ENCODE measurements at places on chromosomes 1 and 21. TPM values are rescaled to one million over a fixed set of nuclear protein-coding genes. Genes with fewer than 3 reads are reported as not detected.

- H3K27me3 ChIP-seq: no peaks in the 10 kb centered on the region
- H3K36me3 ChIP-seq: peaks cover 6% of the 10 kb centered on the region
- H3K27ac ChIP-seq: peak overlapping the region; percentile 76
Observed at GRCh38 chr21:16308269-16308668, 578.5 kb downstream of the USP25 start.

DNA sequence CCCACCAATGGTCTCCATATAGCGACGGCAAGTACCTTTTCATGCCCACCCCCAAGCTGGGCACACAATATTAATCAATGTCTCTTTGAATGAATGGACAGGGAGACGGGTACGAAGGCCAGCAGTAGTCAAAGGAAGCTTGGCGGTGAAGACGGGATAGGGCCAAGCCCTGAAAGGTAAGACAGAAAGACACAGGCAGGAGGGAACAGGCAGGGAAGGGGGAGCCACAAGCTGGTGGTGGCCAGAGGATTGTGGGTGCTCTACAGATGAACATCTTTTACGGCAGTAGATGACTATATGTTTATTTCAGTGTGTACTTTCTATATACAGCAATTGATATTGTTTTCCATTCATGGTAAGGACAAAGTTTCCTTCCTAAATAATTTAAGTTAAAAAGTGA is 16.3 kb downstream of the CAPZB start:
- peaks cover 47% of the 10 kb centered on the region for H3K4me1 ChIP-seq
- H3K27ac ChIP-seq: peak overlapping the region; percentile 68
- no peaks in the 10 kb centered on the region for H3K27me3 ChIP-seq
- peaks cover 8% of the 10 kb centered on the region for H3K36me3 ChIP-seq

DNA sequence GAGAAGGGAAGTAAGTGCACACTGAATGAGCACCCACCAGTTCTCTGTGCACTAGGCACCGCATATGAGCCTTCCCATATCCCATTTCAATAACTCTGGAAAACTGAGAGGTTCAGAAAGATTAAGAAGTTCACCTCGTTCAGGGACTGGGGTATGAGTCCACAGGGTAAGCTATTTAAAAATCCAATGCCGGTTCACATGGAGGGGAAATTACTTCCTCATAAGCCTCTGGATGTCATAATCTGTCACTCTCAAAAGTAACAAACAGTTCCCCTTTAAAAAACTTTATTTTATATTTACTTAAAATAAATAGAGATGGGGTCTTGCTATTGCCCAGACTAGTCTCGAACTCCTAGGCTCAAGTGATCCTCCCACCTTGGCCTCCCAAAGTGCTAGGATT is 1.9 kb downstream of the OR2B11 start:
- peaks cover 20% of the 10 kb centered on the region for H3K27me3 ChIP-seq
- no peaks in the 10 kb centered on the region for H3K36me3 ChIP-seq
- H3K4me3 ChIP-seq: no peak overlapping the region
- no peak for DNase-seq
- no peak overlapping the region for H3K27ac ChIP-seq
- no peaks in the 10 kb centered on the region for H3K4me1 ChIP-seq

- peaks cover 63% of the 10 kb centered on the region for H3K4me1 ChIP-seq
- H3K36me3 ChIP-seq: no peaks in the 10 kb centered on the region
- no peak for DNase-seq
Observed at GRCh38 chr1:8370905-8371315, 53.0 kb downstream of the SLC45A1 start.

GRCh38 chr1:210291081-210291764 is 37.5 kb upstream of the HHAT start:
- H3K27me3 ChIP-seq: no peaks in the 10 kb centered on the region
- DNase-seq: no peak
- H3K4me3 ChIP-seq: no peak overlapping the region
- H3K27ac ChIP-seq: peak overlapping the region; percentile 99
- peaks cover 62% of the 10 kb centered on the region for H3K4me1 ChIP-seq

DNA sequence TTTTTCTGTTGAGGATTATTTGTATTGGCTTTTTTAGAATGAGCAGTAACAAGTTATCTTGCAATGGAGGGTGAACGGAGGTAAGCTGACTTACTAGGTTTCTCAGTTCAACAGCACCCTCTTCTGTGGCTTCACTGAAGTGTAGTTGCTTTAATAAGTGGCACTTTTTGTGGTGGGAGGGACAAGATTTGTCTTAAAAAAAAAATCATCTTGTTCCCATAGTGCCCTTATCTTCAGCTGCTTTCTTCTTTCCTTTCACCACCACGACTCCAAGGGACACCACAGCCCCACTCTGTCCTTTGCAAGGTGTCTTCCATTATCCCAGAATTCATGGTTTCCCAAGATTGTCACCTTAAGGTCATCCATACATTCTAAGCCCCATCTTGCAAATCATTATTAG is 92.9 kb downstream of the PIGK start:
- no peak overlapping the region for H3K27ac ChIP-seq
- no peak for DNase-seq
- peaks cover 5% of the 10 kb centered on the region for H3K4me1 ChIP-seq
- no peaks in the 10 kb centered on the region for H3K27me3 ChIP-seq

DNA sequence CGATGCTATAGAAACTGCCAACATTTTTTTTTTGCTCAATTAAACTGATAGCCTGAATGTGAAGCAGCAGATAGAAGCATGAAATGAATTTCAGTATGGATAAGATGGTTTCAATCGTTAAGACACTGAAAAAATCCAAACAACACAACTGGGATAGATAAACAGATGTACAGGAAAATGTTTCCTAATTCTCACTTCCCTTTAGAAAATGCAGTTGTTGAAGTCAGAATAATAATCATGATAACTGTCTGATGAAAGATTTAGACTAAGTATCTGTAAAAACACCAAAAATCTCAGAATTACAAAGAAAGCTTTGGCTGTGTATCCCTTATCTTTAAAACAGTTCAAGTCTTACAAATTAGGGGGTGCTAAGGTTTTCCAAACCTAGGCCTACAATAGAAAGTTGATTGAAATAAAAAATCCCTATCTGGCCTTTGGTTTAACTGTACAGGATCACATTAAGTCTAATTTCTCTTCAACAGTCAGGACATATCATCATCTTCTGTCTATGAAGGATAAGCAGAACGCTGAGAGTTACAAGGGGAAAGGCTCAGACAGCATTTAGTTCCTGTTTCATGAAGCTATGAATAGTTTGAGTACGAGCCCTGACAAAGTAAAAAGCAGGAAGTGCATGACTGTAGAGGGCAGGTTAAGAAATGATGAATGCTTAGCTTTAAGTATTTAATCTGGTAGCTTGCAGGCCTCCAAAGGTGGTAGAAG is 203.2 kb downstream of the APP start:
- H3K36me3 ChIP-seq: peaks cover 48% of the 10 kb centered on the region
- no peak overlapping the region for H3K27ac ChIP-seq
- no peak for DNase-seq
- H3K4me3 ChIP-seq: no peak overlapping the region
- H3K4me1 ChIP-seq: peaks cover 15% of the 10 kb centered on the region
- H3K27me3 ChIP-seq: no peaks in the 10 kb centered on the region

DNA sequence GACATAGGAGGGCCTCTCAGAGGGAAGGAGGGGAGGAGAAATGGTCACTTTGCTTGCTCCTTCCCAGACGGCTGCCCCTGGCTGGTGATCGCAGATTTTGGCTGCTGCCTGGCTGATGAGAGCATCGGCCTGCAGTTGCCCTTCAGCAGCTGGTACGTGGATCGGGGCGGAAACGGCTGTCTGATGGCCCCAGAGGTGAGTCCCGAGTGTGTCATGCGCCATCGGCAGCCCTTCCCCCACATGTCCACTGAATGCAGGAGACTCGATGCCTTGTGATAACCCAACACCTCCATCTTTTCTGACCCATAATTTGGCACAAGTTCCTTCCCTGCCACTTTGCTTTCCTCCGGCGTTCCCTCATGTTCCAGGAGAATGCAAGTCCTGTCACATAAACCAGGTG is 12.7 kb downstream of the DDOST start:
- peaks cover 48% of the 10 kb centered on the region for H3K36me3 ChIP-seq
- no peak overlapping the region for H3K4me3 ChIP-seq
- H3K27me3 ChIP-seq: no peaks in the 10 kb centered on the region
- no peak for DNase-seq
- H3K4me1 ChIP-seq: no peaks in the 10 kb centered on the region
- H3K27ac ChIP-seq: no peak overlapping the region

DNA sequence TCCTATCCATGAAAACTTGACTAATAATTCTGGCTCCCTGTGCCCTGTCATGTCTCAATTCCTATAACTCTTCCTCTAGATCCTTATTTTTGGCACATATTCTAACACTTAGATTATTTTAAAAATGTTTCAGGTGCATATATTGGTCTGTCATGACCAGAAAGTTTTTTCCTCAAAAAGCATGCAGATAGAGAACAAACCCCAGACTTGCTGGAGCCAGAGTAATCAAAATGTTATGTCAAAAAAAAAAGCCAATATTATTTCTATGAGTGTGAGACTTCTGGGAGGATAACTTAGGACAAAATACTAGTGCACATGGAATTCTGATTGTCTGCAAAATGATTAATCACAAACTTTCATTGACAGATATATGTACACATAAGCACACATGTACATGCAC is 135.1 kb upstream of the MROH9 start:
- peaks cover 31% of the 10 kb centered on the region for H3K4me1 ChIP-seq
- no peak for DNase-seq
- H3K27ac ChIP-seq: no peak overlapping the region
- H3K27me3 ChIP-seq: no peaks in the 10 kb centered on the region
- no peak overlapping the region for H3K4me3 ChIP-seq

DNA sequence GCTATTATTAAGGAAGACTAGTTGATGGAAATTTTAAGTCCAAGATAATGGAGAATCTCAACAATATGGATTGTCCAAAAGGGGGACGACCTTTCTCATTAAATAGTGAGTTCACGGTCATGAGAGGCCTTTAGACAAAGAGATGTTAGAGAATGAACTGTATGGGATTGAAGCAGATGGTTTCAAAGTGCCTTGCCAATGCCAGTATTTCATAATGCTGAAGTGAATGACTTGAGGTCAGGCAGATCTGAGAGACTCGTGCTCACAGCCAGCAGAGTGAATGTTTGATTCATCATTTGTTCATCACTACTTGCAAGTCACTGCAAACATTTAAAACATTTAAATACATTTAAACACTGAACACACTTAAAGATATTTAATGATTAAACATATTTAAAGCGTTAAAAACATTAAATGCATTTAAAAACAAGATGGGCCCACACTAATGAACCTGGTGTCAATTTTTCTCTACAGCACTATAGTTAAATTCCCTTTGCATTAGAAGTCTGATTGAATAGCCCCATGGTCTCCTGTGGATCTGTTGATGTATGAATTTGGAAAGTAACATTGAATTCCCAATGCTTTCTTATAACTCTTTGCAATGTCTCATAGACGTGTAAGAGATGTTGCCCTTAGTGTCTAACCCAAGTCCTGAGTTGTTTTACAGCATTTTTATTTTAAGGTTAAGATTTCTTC is 80.7 kb downstream of the TGFB2 start:
- H3K4me1 ChIP-seq: peaks cover 33% of the 10 kb centered on the region
- DNase-seq: no peak
- H3K4me3 ChIP-seq: no peak overlapping the region
- peak overlapping the region; percentile 20 for H3K27ac ChIP-seq
- no peaks in the 10 kb centered on the region for H3K27me3 ChIP-seq

CLEC20A gene
- total RNA-seq: not detected

PTGFRN gene
- 51.1 TPM for total RNA-seq

MPL gene
- not detected for total RNA-seq

CCDC24 gene
- 5.1 TPM for total RNA-seq

NPPB gene
- not detected for total RNA-seq

ANGEL2 gene
- 34.7 TPM for total RNA-seq

AMY1B gene
- total RNA-seq: not detected

TRIM63 gene
- 0.21 TPM for total RNA-seq

KCNJ15 gene
- 0.51 TPM for total RNA-seq
